ENCODE measurements at places on chromosomes 1 and 21.

DNA sequence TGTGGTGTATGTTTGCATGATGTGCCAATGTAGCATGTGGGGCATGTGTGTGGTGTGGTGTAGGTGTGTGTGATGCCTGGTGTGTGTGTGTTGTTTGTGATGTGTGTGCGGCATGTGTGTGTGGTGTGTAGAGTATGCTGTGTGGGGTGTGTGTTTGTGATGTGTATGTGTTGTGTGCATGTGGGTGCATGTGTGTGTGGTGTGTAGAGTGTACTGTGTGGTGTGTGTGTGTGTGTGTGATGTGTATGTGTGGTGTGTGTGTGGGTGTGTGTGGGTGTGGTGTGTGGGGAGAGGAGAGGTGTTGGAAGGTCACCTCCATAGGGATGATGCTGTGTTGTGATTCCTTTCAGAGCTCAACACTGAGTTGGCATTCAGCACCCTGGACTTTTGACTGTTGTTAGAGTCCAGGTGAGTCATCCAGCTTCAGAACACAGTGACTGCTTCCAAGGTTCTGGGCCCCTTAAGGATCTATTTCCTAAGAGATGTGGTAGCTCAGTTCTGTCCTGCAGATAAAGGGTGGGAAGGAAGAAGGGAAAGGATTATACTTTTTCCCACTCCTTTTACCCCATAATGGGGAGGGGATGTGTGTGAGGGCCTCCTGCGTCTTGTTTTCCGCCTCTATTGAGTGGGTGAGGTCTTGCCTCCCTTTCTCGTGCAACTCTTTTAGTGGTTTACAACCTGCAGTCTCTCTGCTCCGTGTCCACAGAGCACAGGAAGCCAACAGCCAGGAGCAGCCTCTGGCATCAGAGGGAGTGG, 47.6 kb downstream of the RHOU start:
- no peak for DNase-seq

DNA sequence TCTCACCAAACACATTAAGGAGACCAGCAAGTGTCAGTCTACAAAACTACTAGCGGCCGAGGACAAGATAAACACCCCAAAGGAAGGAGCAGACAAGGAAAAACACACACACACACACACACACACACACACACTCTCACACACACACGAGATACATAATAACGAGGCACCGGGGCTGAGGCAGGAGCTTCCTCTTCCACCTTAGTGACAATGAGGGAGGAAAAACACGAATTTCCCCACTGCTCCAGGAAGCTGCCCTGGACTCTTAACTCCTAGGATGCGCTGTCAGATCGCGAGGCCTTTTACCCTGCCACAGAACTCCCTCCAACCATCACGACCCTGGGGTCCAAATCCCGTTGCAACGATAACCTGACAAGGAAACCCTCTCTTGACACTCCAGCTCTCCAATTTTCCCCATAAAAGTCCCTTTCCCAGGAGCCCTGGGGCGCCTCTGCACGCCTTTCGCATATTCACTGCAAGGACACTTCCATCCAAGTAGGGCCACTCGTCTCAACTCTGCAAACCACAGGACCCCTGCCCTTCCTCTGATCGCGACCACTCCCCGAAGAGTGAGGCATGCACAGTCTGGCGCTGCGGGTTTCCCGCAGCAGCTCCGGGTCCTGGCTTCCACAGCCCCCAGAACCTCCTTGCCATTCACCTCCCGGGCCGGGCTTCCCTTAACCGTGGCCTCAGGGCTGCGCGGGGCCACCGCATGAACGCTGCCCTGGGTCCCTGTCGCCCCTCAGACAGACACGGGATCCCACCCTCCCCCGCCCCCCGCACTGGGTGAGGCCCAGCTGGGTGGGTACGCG, 581 bp downstream of the ETV3 start:
- no peak for DNase-seq

DNA sequence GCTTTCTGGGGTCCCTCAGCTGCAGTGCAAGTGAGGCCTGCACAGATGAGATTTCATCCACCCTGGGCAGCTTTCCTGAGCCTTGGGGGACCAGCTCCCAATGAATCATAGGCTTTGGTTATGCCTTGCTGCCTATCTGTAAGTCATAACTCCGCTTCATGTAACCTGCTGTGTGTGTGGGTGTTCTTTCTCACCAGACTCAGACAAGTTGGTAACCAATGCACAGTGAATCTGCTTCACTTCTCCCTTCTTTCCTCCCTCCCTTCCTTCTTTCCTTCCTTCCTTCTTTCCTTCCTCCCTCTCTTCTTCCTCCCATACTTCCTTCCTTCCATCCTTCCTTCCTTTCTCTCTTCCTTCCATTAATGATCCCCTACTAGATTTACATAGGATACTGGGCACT, 34.4 kb upstream of the PSMB2 start:
- DNase-seq: no peak

DNA sequence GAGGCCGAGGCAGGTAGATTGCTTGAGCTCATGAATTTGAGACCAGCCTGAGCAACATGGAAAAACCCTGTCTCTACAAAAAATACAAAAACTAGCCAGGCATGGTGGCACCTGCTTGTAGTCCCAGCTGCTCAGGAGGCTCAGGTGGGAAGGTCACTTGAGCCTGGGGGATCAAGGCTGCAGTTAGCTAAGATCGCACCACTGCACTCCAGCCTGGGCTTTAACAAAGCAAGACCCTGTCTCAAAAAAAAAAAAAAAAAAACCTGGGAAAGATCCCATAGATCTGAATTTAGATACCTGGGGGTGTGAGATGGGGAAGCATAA, 32.9 kb downstream of the NIBAN1 start:
- DNase-seq: no peak

GRCh38 chr1:118988186-118989005, at the start of gene TBX15:
TSS of gene TBX15 (minus strand) at chr1:118988343. CDS start at chr1:118987795, 548 bp downstream.
- DNase-seq: no peak

DNA sequence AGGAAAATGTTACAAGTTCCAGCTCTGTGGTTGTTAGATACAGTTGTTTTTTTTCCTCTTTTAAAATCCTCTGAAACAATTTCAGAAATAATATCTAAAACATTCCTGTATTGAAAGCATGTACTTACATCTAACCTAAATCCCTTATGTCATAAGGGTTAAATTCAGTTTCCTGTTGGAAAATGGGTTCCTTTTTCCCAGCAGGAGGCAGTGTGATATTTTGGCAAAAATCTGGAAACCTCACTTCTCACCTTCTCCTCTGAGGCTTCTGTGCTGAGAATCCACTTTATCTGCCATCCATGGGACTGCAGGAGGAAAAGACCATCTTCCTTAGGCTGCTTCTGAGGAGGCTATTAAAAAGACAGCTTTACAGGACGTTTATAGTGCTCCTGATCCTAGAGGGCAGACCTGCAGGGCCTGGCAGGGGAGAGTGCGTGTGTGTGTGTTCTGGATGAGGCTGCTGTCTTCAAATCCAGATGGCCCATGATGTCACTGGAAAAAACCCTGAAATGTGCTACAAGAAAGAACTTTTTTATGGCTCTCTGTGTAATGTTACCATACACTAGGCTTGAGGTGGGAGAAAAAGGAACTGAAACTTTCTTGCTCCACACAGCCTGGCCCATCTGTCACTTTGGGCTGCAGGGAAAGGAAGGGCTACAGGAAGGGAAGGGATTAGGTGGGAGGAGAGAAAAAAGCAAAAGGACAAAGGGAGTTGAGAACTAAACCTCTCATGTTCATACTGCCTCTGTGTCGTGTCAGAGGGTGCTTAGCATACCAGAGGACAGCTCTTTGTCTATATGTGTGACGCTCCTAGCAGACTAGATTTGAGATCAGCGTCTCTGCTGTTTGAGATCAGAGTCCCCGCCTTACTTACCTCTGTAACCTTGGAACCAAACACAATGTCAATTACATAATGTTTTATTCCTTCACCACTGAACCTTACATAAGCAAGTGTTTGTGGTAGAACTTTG, 379.2 kb upstream of the SPAG17 start:
- no peak for DNase-seq

- no peak for DNase-seq
Observed at GRCh38 chr1:201395936-201396335, 3.2 kb downstream of the LAD1 start.

DNA sequence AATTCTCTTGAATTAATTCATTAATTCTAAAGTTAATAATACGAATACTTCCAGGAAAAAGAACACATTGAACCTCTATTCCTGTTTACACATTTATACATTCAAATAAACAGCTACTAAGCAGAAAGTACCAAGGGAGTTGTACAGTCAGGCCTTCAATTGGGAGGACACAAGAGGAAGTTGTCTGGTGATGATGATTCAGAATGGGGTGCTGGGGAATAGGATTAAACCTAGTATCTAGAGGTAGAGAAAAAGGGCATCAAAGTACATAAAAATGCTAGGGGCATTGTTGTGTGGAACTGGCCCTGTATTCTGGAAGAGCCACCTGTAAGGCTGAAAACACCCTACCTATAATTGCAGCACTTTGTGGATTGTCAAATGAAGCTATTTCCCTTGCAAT, 71.7 kb upstream of the MROH9 start:
- no peak for DNase-seq

DNA sequence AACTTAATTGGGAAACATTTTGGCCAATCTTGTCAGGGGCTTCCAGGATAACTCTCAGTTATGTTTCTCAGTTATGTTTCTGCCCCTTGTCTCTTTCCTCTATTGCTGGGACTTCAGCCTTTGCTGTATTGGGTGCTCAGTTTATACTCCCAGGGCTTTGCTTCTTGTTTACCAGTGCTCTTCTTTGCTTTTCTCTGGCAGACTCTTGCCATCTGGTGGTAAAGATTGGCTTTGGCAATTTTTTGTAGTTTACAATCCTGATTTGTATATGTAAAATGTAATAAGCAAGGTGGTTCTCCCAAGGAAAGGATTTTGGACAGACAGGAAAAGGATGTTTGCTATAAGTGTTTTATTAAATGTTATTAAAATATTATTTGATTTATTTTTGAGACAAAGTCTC, 37.9 kb downstream of the FABP3 start:
- DNase-seq: peak; percentile 7

- no peak for DNase-seq
Observed at GRCh38 chr1:86448670-86449069, 20.1 kb upstream of the CLCA1 start.

DNA sequence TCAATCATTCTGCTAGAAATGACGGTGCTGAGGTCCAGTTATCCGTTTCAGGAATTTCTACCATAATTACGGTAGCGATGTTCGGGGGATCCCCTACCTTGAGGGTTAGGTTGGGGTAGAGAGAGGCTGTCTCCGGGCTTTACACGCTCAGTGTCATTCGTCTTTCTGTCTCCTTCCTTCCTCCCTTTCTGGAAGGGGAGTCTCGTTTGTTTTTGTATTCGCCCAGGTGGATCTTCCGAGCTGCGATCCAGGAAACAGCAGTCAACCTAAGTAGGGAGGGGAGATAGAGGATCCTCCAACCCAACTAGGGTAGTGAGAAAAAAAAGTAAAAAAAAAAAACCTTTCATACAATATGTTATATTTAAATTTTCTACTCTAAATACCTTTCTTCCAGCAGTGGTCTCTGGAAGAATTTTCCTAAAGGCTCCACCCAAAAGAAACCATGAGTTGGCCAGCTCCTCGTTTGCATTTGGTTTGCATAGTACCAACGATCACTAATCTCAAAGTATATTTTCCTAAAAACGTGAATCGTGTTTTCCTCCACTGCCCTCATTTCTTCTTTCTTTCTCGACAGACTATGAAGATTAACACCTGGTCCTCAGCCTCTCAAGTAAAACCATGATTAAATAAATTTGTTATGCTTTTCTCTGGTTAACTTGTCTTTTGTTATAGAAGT, 611 bp upstream of the PIK3C2B start:
- DNase-seq: no peak

DNA sequence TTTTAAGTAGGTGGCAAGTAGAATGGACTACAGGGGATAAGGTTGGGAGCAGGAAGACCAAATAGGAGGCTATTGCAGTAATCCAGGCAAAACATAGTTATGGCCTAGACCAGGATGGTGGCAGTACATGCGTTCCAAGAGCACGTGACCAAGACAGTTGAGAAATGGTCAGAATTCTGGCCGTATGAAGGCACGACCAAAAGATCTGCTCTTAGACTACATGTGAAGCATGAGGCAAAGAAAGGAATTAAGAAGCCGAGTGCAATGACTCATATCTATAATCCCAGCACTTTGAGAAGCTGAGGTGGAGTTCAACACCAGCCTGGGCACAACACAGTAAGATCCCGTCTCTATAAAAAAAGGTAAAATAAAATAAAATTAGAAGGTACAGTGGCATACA, 71.3 kb downstream of the LUZP1 start:
- no peak for DNase-seq

GRCh38 chr1:152630596-152630995, 7.7 kb upstream of the LCE3A start:
- no peak for DNase-seq

- no peak for DNase-seq
Observed at GRCh38 chr1:116516631-116517030, 54.2 kb downstream of the CD58 start.

DNA sequence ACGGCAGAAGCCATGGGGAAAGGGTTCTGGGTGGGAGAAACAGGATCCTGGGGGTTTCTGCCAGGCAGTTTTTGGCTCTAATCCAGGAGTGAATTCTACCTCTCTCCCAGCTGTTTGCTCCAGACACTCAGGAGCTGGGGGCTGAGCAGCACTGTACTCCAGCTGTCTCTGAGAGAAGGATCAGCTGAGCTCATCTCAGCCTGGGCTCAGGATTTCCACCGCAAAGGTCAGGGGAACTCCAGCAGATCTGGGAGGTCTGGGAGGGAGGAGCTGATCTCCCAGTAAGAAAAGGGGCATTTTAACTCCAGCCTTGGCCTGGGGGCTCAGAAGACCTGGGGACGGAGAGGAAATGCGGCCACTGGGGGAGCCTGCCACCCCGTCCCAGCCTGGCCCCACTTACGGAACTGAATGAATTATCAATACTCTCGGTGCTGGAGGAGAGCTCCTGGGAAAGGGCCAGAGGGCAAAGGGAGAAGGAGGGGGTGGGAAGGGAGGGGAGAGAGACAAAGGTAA, 17.3 kb downstream of the PI4KB start:
- DNase-seq: peak; percentile 72

DNA sequence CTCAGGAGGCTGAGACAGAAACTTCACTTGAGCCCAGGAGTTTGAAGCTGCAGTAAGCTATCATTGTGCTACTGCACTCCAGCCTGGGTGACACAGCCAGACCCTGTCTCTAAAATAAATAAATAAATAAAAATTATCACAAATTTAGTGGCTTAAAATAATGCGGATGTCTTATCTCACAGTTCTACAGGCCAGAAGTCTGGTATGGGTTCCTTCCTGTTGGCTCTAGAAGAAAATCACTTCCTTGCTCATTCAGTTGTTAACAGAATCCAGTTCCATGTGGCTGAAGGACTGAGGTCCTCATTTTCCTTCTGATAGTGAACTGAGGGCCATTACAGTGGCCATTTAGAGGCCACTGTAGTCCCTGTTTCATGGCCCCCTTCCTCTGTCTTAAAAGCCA, 94.6 kb upstream of the S1PR1 start:
- no peak for DNase-seq

GRCh38 chr1:206430031-206430983, 40.0 kb upstream of the IKBKE start:
- DNase-seq: no peak

GRCh38 chr1:185960422-185961321, 226.5 kb downstream of the HMCN1 start:
- DNase-seq: no peak

- peak; percentile 12 for DNase-seq
Observed at GRCh38 chr1:22835636-22836319, 125.1 kb downstream of the EPHB2 start.

Measured in smooth muscle cell of the brain vasculature (primary cell).